ENCODE measurements at places on chromosomes 11 and 22.

- DNase-seq: no peak
These were observed 23.5 kb downstream of the PPFIBP2 start for GRCh38 chr11:7537265-7537664.

GRCh38 chr11:67255864-67256263 lies 10.4 kb upstream of the GRK2 start:
- no peak for DNase-seq

GRCh38 chr22:31326877-31327276 lies 19.3 kb downstream of the PATZ1 start:
- no peak for DNase-seq

GRCh38 chr11:64559351-64560138 lies 31.5 kb upstream of the SLC22A12 start:
- no peak for DNase-seq

DNA sequence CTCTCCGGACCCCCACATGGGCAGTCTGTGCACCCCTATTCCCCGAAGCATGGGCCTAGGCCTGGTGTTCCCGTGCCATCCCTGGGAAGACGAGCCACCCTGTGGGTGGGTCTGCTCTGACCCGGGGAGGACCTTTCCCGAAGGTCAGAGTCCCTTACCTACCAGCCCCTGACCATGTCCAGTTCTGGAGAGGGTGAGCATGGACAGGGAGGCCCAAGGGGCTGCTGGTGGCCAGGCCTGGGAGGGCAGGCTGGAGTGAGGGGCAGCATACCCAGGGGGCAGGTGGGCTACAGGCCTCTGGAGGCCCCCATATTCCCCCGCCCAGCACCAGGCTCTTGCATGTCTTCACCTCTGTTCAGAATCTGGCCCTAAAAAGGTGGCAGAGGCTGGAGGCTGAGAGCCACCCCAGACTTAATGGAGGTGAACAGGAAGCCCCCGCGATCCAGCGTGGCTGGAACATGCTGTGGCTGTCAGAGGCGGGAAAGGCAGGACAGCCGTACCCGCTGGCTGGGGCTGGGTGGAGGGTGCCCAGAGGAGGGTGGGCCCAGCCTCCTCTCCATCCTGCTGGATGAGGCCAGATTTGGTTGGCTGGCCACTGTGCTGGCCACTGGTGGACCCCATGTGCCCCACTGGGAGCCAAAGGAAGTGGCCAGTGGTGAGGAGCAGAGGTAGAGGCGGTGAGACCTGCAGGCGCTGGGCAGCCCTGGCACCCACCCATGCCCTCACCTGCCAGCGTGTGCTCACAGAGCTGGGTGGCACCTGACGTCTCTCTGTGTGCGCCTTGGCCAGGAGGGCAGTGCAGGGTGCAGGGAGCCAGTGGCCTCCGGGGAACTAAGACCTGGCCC lies 11.2 kb upstream of the SYT8 start:
- DNase-seq: no peak

GRCh38 chr11:46444305-46444704 lies 52.7 kb upstream of the CHRM4 start:
- DNase-seq: no peak

- DNase-seq: no peak
These were observed 80.7 kb downstream of the CABIN1 start for GRCh38 chr22:24091551-24092420.

DNA sequence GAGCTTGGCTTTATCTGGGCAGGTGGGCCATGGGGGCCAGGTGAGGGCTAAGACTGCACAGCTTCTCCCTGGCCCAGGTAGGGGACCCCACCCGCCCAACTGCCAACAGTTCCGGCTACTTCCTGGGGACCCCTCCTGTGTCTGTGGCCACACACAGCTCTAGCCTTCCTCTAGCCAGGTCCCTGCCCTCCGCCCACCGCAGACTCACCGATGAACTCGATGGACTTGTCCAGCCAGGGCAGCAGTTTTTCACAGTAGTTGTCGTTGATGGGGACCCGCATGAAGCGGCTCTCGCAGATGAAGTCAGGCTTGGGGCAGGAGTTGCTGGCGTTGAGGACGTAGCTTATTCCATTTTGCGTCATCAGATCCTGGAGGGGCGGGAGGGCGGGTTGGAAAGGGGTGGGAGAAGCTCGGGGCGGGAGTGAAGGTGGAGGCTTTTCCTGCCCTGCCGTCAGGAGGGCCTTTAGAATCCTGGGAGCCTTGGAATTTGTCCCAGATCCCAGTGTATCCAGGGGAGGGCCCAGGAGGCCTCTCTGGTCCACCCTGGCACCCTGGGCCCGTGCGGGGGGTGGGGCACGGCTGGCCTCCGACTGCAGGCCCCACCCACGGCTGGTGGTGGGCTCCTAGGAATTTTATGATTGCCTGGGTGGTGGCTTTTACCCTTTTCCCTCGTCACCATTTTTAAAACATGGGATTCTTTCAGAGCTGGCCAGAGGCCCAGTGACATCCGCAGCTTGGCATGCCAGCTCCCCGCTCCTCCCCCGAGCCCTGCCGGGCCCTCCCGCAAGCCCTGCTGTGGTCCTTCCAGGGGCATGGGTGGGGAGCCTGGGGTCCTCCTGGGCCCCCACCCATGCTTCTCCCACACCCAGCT lies 13.9 kb downstream of the DUSP8 start:
- DNase-seq: no peak

GRCh38 chr11:72781313-72782080 lies 12.3 kb downstream of the STARD10 start:
- DNase-seq: no peak

- no peak for DNase-seq
These were observed 21.2 kb downstream of the UPB1 start for GRCh38 chr22:24516301-24516737.

Measured in retina (tissue), 1 donor.